ENCODE measurements at places on chromosomes 5 and 9.

DNA sequence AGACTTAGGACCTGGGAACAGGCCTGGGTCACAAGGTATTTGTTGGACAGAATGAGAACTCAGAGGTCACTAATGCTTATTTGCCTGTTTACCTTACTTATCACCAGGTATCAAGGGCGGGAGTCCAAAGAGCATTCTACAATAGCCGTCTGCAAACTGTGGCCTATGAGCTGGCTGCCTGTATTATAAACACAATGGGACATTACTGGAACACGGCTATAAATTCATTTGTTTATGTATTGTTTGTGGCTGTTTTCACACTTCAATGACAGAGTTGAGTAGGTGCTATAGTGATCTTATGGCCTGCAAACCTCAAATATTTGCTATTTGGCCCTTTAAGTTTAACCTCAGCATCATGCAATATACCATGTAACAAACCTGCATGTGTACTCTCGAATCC lies 76.6 kb upstream of the ASTN2 start:
- DNase-seq, result no peak

DNA sequence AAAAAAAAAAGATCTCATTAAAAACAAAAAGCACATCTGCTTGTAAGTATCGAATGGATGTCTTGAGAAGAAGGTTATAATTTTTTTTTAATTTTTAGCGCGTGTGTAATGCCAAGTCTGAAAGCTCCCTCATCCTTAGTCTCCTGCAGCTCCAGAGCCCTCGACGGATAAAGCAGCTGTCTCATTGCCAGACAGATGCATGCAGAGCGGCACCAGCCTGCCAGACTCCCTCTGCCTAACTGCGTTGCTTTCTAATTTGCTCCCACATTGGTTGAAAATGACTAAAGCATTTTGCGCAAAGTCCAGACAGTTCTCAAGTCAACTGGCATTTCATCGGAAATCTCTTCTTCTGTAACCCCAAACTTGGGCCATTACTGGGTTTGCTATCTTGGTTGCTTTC lies 29.4 kb downstream of the OLFM1 start:
- no peak for DNase-seq

DNA sequence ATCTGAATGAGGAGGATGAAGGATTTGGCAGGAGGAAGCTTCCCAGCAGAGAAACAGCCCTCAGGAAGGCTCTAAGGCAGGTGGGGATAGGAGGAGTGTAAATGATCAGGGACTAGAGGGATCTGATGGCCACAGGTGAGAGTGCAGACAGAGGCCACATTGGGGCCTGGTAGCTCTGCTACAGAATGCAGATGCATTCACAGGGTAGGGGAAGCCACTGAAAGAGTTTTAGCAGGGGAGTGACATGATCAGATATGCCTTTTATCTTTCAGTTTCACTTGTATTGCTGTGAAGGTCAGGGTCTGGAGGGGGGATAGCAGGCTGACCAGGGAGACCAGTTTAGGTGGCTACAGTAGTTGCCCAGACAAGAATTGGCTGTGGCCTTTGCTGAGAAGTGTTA lies 3.0 kb downstream of the TXNDC15 start:
- no peak for DNase-seq

DNA sequence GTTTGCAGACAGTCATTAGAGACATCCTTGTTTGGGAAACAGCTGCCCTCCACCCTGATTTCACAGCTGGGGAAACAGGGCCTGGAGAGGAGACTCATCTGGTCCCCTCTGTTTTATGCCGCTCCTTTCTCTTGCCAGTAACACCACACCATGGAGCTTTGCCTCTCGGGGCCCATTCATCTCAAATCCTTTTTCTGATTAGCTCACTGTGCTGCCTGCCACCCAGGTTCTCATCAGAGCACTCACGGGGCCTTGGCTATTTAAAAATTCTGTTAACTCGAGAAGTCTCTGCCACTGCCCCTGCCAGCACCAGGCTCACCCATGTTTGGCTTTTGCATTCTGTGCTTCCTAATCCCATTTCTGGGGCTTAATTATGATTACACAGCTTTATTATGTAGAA lies 36.8 kb upstream of the C5orf58 start:
- no peak for DNase-seq

GRCh38 chr9:93094658-93095204 lies 1.3 kb upstream of the CARD19 start:
- DNase-seq, result no peak

- no peak for DNase-seq
These were observed 74.7 kb downstream of the FCHO2 start for GRCh38 chr5:73030531-73030930.

DNA sequence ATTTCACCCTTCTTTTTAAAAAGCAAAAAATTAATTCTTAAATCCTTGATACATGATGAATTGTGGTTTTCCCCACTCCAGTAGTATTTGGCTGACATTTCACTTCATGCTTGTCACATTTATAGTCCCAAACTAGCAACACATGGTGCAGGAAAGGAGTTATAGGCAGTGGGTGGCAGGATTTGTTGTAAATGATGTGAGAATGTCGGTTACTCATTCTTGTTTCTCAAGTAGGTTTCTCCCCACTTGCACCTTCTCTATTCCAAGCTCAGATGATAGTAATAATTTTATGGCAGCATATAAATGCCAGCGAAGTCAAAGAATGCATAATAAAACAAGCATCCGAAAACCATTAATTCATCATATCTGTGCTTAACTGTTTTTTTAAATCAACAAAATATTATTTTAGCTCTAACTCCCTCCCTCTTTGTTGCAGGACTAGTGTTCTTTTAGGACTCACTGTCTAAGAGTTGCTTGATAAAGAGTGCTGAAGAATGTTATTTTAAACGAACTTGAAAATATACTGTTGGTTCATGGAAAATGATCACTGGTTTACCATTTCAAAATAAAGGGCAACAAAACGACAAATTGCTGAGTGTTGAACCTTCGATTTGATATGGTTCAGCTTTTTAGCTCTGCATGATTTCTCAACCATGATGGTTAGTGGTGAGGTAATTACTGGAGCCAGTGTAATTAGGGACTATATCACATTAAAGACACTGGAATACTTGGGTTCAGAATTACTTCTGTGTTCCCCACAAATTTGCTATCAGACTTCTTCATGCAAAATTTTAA lies 88.1 kb upstream of the ADAMTSL1 start:
- no peak for DNase-seq

GRCh38 chr5:34886392-34887119 lies 28.7 kb downstream of the RAD1 start:
- DNase-seq, result no peak

- no peak for DNase-seq
These were observed 41.3 kb downstream of the PFDN1 start for GRCh38 chr5:140261403-140262171.

GRCh38 chr5:68872088-68872839 lies 221.6 kb upstream of the SLC30A5 start:
- DNase-seq, result no peak

GRCh38 chr5:159071382-159071781 lies 28.3 kb downstream of the EBF1 start:
- DNase-seq, result no peak

DNA sequence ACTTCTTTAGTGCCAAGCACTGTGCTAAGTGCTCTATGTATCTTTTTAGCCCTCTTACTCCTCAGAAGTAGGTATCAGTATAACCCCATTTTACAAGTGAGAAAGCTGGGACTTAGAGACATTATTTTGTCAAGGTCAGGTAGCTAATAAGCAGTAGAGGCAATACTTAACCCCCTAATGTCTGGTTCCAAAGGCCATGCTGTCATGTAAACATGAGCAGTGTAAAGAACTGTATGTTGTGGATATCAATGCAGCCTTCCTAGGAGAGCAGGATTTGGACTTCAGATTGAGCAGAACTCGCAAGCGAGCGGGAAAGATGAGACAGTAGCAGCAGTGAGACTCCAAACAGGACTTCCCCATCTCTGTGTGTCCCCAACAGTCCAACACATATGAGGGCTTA lies 3.6 kb upstream of the SHROOM1 start:
- DNase-seq, result no peak

DNA sequence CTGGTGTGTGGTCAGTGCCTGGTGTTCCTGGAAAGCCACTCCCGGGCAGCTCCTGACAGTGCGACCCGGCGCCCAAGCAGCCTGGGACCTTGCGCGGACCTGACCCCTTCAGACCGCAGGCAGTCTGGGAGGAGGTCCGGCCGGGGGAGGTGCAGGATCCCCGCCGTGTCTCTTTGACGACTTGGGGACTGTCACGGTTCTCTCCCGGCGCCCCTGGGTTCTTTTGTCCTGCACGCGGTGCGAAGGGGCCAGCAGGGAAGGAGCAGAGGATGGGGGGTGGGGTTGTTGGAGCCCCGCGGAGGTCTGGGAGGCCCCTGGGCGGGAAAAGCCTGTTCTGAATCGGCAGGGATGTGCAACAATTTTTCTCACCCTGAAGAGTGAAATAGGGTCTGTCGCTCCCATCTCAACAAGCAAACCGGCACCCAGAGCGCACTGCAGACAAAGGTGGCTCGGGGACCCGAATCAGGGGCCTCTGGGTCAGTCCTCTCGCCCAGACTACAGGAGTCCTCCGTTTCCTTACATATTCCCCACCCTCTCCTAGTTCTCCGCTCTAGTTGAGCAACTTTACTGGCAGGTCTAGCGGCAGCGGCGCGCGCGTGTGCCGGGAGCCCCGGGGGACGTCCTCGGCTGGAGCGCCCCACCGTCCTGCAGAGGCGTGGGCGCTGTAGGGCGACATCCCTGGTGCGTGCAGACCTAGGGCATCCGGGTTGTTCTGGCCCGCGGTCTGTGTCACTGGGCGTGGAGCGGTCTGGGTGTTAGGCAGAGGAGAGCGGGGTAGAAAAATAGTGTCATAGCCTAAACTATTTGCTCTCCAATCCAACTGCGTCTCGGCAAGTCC lies 1.2 kb downstream of the VCAN start:
- no peak for DNase-seq

GRCh38 chr9:33431420-33431819 lies 16.0 kb downstream of the AQP3 start:
- no peak for DNase-seq

GRCh38 chr5:90285581-90285980 lies 124.0 kb downstream of the CETN3 start:
- DNase-seq, result no peak

- no peak for DNase-seq
These were observed 1.9 kb downstream of the FOXB2 start for GRCh38 chr9:77021291-77021894.

DNA sequence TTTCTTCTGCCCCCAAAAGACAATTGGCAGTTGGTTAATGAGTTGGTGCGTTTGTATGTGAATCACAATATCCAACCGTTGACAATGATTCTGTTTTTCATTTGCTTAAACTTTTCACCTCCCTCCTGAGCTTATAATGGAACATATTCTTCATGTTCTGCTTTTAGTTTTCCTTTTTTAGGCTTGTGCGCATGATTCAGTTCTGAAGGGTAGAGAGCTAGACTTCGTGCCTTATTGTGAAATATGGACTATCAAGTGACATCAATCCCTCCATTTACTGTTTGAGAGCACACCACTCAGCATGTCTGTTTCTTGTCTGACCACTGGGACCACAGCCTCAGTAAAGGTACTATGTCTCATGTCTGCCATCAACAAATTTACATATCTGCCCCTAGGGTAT lies 30.5 kb upstream of the LPAR1 start:
- no peak for DNase-seq

- DNase-seq, result no peak
These were observed 119.9 kb upstream of the ANKRD55 start for GRCh38 chr5:56352808-56353590.

GRCh38 chr5:75319638-75320037 lies 17.4 kb upstream of the HMGCR start:
- DNase-seq, result no peak

DNA sequence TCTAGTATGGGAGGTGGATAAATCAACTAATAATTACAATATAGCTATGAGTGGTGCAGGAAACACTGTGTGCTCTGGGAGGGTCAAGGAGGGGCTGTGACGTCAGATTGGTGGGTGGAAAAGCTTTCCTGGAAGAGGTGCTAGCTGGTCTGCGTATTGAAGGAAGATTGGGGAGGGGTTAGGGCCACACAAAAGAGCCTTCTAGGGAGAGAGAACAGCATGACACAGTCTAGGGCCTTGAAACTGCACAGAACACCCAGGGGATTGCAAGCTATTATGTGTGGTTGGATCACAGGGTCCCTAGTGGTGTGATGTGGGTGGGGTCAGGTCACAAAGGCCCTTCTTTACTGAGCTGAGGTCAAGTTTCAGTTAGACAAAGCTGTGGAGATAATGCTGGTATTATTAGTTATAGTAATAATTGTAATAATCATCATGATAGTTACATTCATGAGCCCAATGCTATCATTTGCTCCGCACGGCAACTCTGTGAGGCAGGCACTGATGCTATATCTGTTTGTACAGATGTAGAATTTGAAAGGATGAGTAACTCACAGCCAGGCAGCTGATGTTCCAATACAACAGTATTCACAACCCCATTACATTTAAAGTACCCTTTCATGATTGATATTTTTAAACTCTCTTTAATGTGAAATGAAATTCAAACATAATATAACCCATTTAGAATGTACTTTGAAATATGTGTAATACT lies 197.4 kb upstream of the IL12B start:
- no peak for DNase-seq

- DNase-seq, result no peak
These were observed 105.4 kb upstream of the ATP10B start for GRCh38 chr5:160957312-160957861.

GRCh38 chr9:121637713-121638220 lies 13.7 kb upstream of the DAB2IP start:
- DNase-seq, result no peak
